Activated T-cell treated with anti-CD3 and anti-CD28 coated beads for 4 hours (primary cell): ENCODE measurements at places on chromosomes 6 and 20.
A peak's percentile ranks its signal among the peaks of the same experiment; 100 is the strongest.

DNA sequence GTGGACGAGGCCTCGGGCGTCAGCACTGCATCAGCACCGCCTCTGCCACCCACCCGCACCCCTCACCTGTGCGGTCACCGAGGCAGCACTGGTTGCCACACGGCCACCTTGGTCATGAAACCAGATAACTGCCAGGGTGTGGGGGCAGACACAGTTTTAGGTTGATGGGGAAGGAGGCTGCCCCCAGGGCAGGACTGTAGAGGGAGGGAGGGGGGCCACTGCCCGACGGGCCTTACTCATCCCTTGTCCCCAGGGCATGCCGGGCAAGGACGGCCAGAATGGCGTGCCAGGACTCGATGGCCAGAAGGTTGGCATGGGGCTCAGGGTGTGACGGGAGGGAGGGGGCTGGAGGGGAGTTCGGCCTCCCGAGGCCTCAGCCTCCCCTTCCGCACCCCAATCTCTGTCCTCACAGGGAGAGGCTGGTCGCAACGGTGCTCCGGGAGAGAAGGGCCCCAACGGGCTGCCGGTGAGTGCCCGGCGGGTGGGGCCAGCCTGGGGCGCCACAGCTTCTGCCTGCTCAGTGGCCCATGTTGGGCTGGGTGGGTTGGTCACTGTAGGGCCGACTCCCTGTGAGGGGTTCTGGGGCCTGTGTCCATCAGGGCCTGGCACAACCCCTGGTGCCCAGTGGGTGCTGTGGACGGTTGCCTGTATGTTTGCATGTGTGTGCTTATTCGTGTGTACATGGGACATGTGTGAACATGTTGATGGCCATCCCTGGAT lies 11.8 kb downstream of the COL9A3 start:
- no peak for DNase-seq

DNA sequence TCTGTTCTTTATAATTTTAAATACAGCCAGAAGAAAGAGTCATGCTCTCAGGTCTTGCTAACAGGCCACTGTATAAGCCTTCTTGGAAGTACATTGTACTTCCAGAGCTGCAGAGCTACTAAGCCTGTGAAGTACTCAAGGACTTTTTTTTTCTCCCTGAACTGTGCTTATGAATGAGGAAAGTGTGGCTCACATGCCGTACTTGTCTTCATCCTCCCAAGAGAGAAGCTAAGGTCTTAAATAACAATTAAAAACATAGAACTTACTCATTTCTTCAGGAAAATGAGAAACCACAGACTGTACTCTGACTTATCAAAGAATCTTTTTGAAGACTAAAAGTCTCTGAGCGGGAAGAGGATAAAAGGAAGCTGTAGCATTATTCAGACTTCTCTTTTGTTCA lies 218.3 kb downstream of the HTR1B start:
- DNase-seq, result no peak

- DNase-seq, result no peak
These were observed 159.5 kb upstream of the PTPN1 start for GRCh38 chr20:50350510-50351249.

DNA sequence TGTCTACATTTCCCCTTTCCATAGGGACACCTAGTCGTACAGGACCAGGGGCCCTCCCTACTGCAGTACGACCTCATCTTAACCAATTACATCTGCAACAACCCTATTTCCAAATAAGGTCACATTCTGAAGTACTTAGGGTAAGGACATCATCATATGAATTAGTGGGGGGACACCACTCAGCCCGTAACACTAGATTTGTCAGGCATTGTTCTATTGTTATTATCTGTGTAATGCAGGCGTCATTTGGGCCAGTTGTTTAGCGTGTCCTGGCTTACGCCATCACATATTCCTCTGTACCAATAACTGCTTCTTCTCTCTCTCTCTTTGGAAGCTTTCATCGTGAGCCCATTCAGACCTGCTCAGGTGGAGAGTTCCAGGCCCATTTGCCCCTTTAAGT lies 89.3 kb downstream of the CAP2 start:
- DNase-seq, result no peak

GRCh38 chr6:125008957-125009356 lies 46.7 kb downstream of the RNF217 start:
- DNase-seq, result no peak

DNA sequence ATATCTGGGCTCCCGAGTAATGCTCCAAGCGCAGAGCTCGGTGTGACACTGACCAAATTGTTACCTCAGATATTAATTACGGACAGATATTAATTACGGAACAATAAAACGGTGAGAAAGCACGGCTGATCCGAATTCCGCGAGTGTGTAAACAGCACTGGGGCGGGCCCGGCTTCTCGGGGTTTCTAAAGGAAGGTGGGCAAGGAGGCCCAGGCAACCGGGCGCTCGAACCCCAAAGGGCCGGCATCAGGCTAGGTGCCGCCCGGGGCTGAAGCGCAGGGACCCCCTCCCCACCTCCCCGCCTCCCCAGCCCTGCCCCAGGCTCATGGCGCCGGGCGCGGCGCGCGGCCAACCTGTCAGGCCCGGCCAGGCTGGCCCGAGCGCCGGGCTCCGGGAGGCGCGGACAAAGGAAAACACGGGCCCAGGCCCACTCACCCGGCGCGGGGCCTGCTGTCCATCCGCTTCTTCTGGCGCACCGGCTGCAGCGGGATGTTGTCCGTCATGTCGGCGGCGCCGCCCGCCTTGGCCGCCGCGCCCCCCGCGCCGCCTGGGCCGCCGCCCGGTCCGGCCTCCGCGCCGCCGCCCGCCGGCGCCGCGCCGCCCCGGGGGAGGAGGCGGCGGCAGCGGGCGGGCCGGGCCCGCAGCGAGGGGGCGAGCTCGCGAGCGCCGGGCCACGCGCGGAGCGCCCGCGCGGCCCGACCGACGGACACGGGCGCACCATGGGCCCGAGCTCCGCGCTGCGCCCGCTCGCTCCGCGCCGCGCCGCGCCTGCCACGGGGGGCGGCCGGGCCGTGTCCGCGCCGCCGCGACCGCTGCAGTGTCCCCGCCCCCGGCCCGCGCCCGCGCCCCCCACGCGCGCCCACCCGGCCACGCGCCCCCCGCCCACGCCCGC lies at the start of gene ATP9A:
Gene ATP9A (minus strand): TSS at position 524 of the 892 bp plus-strand sequence. CDS start 21 bp downstream, at position 503.
- no peak for DNase-seq

GRCh38 chr6:156943816-156944215 lies 166.6 kb downstream of the ARID1B start:
- no peak for DNase-seq

DNA sequence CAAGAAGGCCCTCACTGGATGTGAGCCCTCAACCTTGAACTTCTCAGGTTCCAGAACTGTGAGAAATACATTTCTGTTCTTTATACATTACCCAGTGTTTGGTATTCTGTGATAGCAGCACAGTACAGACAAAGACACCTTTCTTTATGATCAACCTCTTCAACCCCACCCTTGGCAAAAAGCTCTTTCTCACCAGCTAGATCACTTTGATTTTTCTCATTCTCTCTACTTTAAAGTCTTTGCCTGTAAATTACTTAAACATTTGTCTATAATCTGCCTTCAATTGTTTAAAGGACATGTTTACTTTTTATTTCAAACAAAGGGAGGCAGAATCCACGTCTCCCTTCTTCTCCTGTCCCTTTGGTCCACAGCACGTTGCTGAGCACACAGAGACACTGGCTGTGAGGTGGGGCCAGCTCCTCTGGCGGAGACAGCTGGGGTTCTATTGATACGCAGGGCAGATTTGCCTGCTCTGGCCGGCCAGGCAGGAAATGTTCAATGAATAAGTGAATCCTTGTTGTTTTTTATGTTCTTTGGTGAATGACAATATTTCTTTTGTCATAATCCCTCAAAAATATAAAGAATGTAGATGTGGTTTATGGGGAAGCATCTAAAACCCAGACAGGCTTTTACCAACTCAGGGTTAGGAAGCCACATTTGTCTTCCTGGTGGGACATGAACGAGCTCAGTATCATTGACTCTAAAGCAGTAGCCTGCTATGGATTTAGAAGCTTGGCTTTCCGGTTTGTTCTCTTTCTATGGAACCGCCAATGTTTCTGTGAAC lies 52.9 kb downstream of the NEDD9 start:
- no peak for DNase-seq

- no peak for DNase-seq
These were observed 456.2 kb upstream of the SULF2 start for GRCh38 chr20:48241482-48241881.

DNA sequence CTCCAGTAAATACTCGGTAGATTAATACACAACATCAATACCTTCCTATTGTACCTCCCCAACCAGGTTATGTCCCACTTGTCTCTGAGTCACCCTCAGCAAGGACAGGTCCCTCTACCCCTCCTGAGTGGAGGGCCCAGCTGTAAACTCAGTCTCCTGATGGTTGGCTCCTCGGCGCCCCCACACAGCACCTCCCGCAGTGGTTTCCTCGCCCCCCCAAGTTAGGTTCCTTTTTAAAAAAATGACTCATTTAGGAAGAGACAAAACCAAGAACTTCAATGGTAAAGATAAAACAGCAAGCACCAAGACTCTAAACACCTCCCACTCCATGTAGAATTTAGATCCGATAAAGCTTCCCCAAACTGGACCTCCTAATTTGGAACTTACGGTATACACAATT lies 83.5 kb downstream of the TRERF1 start:
- DNase-seq, result peak; percentile 61

DNA sequence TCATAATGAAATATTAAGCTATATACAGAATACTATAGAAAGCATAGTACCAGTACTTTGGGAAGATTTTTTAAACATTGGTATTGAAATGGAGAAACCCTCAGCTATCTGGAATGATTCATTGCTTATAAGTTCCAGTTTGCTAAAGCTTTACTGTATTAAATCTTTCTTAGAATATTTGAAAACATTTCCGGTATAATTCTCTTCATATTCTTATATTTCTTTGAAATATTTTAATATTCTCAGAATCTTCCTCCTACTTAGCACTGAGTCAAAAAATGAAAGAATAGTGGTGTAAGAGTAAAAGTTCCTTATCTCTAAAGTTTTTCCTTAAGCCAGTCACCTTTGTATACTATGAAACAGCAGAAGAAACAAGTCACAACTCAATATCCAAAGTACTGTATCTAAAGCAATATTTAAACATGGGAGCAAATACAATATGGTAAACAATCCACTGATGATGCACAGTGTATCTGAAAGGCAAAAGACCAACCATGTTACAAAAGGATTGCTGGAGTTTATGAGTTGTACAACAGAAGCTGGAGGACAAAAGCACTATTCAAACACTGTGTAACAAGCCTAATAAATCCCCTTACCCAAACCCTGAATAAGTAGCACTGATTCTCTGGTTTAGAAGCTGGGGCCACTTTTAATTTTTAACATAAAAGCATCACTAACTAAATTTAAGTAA lies 102.1 kb downstream of the PRDM1 start:
- no peak for DNase-seq

DNA sequence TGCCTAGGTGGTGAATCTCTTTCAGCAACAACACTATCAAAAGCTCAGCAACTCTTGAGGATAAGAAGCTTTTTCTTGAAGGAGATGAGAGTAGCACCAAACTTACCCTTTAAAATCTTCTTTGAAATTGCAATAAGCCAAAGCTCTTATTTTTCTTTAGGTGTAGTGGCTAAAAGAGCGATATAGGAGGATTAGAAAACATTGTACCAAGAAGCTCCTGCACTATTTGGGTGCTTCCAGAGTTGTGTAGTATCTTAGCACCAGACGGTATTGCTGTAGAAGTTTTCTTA lies 1.2 kb downstream of the FUT9 start:
- no peak for DNase-seq

GRCh38 chr20:31661625-31662371 lies 24.1 kb downstream of the COX4I2 start:
- DNase-seq, result peak; percentile 71

- no peak for DNase-seq
These were observed 60.4 kb upstream of the CCN2 start for GRCh38 chr6:132011582-132011981.

GRCh38 chr6:17869753-17870050 lies 117.7 kb downstream of the KIF13A start:
- no peak for DNase-seq

DNA sequence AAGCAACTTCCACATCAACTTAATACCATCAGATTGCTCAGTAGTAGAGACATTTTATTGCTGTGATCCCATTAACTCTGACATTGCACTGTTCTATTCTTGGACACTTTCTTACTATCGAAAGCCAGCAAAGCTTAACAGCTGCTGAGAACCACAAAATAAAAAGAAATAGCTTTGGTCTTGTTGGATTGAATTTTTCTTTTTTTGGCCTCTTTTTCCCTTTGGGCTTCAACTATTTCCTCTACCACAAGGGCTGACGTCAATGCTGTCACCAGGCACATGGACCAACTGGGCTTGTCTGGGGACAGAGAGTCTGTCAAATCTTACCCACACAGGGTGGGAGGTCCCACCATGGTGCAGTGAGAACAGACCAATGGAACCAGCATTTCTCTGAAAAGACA lies 63.4 kb upstream of the ENPP5 start:
- DNase-seq, result no peak
